ENCODE measurements at places on chromosomes 2 and 18. TPM values are rescaled to one million over a fixed set of nuclear protein-coding genes. Genes with fewer than 3 reads are reported as not detected.
A peak's percentile ranks its signal among the peaks of the same experiment; 100 is the strongest.

The DQX1 gene
- total RNA-seq, result not detected

The MAPK4 gene
- not detected for total RNA-seq

The PCARE gene
- total RNA-seq, result not detected

DNA sequence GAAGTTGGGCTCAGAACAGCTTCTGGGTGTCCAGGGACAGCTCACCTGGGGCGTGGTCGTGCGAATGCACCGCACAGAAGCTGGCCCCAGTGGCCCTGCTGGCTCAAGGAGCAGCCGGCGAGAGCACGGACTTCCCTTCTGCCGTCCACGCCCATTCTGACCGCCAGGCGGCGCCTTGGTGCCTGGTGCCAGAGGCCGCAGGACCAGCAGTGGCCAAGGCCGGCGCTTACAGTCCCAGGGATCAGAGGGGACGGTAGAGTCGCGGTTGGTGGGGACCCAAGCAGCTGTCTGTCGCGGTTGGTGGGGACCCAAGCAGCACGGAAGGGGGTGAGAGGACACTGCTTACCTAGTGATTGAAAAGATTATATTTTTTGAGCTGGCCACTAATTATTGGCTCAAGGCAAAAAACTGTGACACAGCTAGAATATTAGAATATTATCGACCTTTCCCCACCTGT is 25.7 kb downstream of the NPPC start:
- peak; percentile 20 for DNase-seq

- no peak for DNase-seq
Observed at GRCh38 chr2:109594246-109594885, 19.4 kb downstream of the SEPTIN10 start.

GRCh38 chr2:202127687-202128331 is 54.8 kb downstream of the KIAA2012 start:
- DNase-seq, result no peak

DNA sequence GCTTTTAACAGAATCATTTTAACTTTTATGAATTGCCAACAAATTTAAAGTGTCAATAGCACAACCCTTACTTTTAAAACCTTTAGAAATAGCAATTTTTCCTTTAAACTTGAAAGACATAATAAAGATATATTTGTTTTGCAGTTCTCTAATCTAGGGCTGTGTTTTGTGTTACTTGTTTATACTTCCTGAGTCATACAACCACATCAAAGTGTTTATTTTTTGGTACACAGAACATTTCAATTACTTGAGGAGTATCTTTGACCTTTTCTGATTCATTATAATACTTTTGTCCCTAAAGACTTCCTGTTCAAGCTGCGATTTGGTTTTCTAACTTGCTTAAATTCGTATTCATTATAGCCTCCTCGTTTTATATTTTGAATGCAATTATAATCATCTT is 21.8 kb downstream of the TYW5 start:
- no peak for DNase-seq

DNA sequence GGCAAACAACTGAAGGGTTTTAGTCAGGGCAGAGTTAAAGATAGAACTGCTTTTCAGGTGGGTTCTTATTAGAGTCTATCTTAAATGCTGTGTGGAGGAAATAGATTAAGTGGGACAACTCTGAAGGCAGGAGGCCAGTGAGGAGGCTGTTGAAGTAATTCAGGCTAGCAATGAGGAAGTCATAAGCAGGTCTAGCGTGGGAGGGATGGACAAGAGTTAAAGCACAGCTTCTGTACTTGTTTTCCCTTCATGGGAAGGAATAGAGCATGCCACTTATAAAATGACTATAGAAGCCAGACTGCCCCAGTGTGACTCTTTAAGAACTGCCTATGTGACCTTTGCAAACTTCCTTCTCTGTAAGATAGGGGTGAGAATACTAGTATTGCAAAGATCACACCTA is 202.0 kb upstream of the LRRTM1 start:
- no peak for DNase-seq

GRCh38 chr2:138356178-138356577 is 145.4 kb upstream of the SPOPL start:
- no peak for DNase-seq
